ENCODE measurements at places on chromosomes 13 and 19. TPM values are rescaled to one million over a fixed set of nuclear protein-coding genes. Genes with fewer than 3 reads are reported as not detected.

GTF3A gene
- polyA plus RNA-seq: 104 TPM

MED4 gene
- polyA plus RNA-seq: 39.1 TPM

VAV1 gene
- 0.09 TPM for polyA plus RNA-seq

HNRNPUL1 gene
- 123 TPM for polyA plus RNA-seq

URAD gene
- not detected for polyA plus RNA-seq

ZNF442 gene
- 0.29 TPM for polyA plus RNA-seq

FPR3 gene
- not detected for polyA plus RNA-seq

LILRA1 gene
- polyA plus RNA-seq: not detected

CLEC17A gene
- not detected for polyA plus RNA-seq

ADGRL1 gene
- 2.5 TPM for polyA plus RNA-seq

ZNF100 gene
- polyA plus RNA-seq: 0.79 TPM

ZNF613 gene
- polyA plus RNA-seq: 2.5 TPM

GARIN5B gene
- polyA plus RNA-seq: not detected

GPC5 gene
- polyA plus RNA-seq: not detected

KIR3DL2 gene
- not detected for polyA plus RNA-seq

BRSK1 gene
- polyA plus RNA-seq: 2.6 TPM

CCDC169 gene
- polyA plus RNA-seq: 0.19 TPM

ZNF180 gene
- 2.5 TPM for polyA plus RNA-seq

DZIP1 gene
- 3.9 TPM for polyA plus RNA-seq

ZNF493 gene
- 0.45 TPM for polyA plus RNA-seq

ZSCAN4 gene
- polyA plus RNA-seq: 0.06 TPM

SMIM24 gene
- polyA plus RNA-seq: not detected

PSG7 gene
- not detected for polyA plus RNA-seq

ELSPBP1 gene
- polyA plus RNA-seq: not detected

GAPDHS gene
- polyA plus RNA-seq: not detected

TMIGD2 gene
- polyA plus RNA-seq: not detected

NUMBL gene
- polyA plus RNA-seq: 8.5 TPM

IFI30 gene
- polyA plus RNA-seq: 31.7 TPM

NOTCH3 gene
- polyA plus RNA-seq: 0.09 TPM

SHISA2 gene
- 1.1 TPM for polyA plus RNA-seq

CEACAM19 gene
- 4.3 TPM for polyA plus RNA-seq

DNAJC3 gene
- polyA plus RNA-seq: 11.8 TPM

MBNL2 gene
- 5.2 TPM for polyA plus RNA-seq

LHB gene
- 0.65 TPM for polyA plus RNA-seq

TTYH1 gene
- not detected for polyA plus RNA-seq

MEF2B gene
- 0.51 TPM for polyA plus RNA-seq

CCDC159 gene
- 9.4 TPM for polyA plus RNA-seq

GRIN3B gene
- polyA plus RNA-seq: 0.43 TPM

C13orf42 gene
- polyA plus RNA-seq: not detected

MEIOSIN gene
- polyA plus RNA-seq: not detected

CALR3 gene
- 0.03 TPM for polyA plus RNA-seq

OR7C1 gene
- not detected for polyA plus RNA-seq

RETN gene
- polyA plus RNA-seq: not detected

MEGF8 gene
- polyA plus RNA-seq: 4.5 TPM

ZNF528 gene
- polyA plus RNA-seq: 3.0 TPM

Data from foreskin keratinocyte (primary cell).